ENCODE measurements at places on chromosomes 1 and 21. TPM values are rescaled to one million over a fixed set of nuclear protein-coding genes. Genes with fewer than 3 reads are reported as not detected.

CAPN8 gene
- total RNA-seq, result under 0.01 TPM

FOXE3 gene
- not detected for total RNA-seq

HOOK1 gene
- total RNA-seq, result not detected

ANKRD65 gene
- total RNA-seq, result 0.73 TPM

AGMAT gene
- 2.9 TPM for total RNA-seq

SEC16B gene
- total RNA-seq, result 1.2 TPM

DMRTA2 gene
- total RNA-seq, result not detected

TCHHL1 gene
- not detected for total RNA-seq

NDUFS2 gene
- 98.5 TPM for total RNA-seq

FCGR1A gene
- not detected for total RNA-seq

RPE65 gene
- not detected for total RNA-seq

EFNA3 gene
- total RNA-seq, result 0.73 TPM

PDZK1IP1 gene
- not detected for total RNA-seq

SHISAL2A gene
- not detected for total RNA-seq

ZYG11A gene
- total RNA-seq, result 0.78 TPM

LIX1L gene
- 29.4 TPM for total RNA-seq
